ENCODE measurements at places on chromosomes 5 and 9. TPM values are rescaled to one million over a fixed set of nuclear protein-coding genes. Genes with fewer than 3 reads are reported as not detected.

The SV2C gene
- total RNA-seq = 0.20 TPM

The MFAP3 gene
- 38.6 TPM for total RNA-seq

The PCDHA11 gene
- total RNA-seq = 0.08 TPM

The ADAMTS19 gene
- 0.50 TPM for total RNA-seq

The RARS1 gene
- 42.0 TPM for total RNA-seq

The FBN2 gene
- total RNA-seq = 8.5 TPM

The GOLPH3 gene
- 43.8 TPM for total RNA-seq

The CDH6 gene
- 3.6 TPM for total RNA-seq

The MARCOL gene
- total RNA-seq = not detected

The SPACA9 gene
- total RNA-seq = 5.2 TPM

The SAXO1 gene
- not detected for total RNA-seq

The WDR31 gene
- 20.2 TPM for total RNA-seq

The PLPP7 gene
- 293 TPM for total RNA-seq

The FGF1 gene
- total RNA-seq = 50.5 TPM

The SHOC1 gene
- total RNA-seq = not detected

The IL5 gene
- total RNA-seq = not detected

The AQP7 gene
- total RNA-seq = 252 TPM

The ANKRD55 gene
- 0.11 TPM for total RNA-seq

The WNT8A gene
- total RNA-seq = not detected

The ASPN gene
- 36.3 TPM for total RNA-seq

The HK3 gene
- 17.5 TPM for total RNA-seq

The FAT2 gene
- total RNA-seq = 0.02 TPM

The CDH10 gene
- not detected for total RNA-seq

The MOB3B gene
- total RNA-seq = 2.1 TPM
